ENCODE measurements at places on chromosomes 7 and 10.

GRCh38 chr10:105278439-105278838 lies 637.3 kb downstream of the SORCS3 start:
- no peak for DNase-seq

GRCh38 chr7:72751978-72752377 lies 76.0 kb downstream of the TYW1B start:
- no peak for DNase-seq

DNA sequence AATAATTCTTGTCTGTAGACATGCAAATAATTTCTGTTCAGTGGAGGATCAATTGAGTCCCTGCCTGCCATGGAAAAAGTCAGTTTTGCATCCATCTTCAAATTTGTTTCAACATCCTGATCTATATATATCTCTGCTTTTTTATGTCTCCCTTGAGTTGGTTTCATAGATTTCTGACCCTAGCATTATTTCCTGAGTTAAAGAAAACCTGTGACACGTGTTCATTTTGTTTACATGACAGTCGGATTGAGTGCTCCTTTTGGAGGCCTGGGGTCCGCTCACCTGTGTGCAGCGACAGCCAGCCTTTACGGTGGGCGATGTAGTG lies 674 bp downstream of the MRPS24 start:
- DNase-seq = no peak

- no peak for DNase-seq
Observed at GRCh38 chr7:79165225-79165624, 288.2 kb downstream of the MAGI2 start.

- no peak for DNase-seq
Observed at GRCh38 chr10:68007356-68007755, 67.7 kb downstream of the HERC4 start.

DNA sequence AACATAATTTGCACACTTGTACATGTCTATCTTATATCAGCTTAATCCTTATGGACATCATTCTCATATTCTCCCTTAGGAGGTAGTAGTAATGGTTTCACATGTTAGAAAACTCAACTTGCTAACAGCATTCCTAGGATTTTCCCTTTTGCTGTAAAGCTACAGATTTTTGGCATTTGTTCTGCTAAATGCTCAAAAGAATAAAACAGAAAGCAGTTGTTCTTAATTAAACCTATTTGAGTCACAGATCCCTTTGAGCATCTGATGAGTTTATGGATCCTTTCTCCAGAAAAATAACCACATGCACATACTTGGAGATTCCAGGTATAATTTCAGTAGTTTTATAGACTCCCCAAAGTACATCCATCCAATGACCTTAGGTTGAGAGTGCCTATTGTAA lies 122.9 kb upstream of the BET1 start:
- DNase-seq = no peak

DNA sequence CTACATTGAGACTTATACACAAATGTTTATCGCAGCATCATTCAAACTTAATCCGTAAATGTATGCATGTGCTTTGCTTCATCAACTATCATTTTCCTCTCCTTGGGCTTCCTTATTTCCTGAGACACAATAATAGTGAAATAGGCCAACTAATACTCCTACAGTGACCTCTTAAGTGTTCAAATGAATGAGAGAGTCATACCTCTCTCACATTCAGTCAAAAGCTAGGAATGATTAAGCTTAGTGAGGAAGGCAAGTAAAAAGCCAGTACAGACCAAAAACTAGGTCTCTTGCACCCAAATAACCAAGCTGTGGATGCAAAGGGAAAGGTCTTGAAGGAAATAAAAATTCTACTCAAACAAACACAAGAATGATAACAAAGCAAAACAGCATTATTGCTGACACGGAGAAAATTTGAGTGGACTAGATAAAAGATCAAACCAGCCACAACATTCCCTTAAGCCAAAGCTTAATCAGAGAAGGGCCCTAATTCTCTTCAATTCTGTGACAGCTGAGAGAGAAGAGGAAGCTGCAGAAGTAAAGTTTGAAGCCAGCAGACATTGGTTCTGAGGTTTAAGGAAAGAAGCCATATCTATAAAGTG lies 72.3 kb downstream of the GLCCI1 start:
- DNase-seq = no peak

- DNase-seq = no peak
Observed at GRCh38 chr10:88624840-88625239, 38.3 kb downstream of the LIPJ start.

DNA sequence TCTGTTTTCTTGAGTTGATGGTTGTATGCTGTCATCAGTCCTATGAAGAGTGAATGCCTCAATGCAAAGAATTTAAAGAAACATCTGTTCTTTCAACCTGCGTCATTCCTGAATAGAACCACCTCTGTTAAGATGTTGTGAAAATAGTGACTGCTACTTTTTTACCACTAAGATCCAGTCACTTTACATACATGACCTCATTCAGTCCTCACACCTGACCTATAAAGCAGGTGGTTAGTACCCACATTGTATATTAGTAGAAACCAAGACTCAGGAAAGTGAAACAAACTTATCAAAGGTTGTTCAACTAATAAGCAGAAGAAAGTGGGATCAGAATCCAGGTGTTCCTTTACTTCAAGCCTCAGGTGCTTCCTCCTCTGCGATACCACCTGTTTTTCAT lies 64.8 kb downstream of the ITGB8 start:
- DNase-seq = no peak

- no peak for DNase-seq
Observed at GRCh38 chr10:113520261-113520660, 32.6 kb upstream of the HABP2 start.

DNA sequence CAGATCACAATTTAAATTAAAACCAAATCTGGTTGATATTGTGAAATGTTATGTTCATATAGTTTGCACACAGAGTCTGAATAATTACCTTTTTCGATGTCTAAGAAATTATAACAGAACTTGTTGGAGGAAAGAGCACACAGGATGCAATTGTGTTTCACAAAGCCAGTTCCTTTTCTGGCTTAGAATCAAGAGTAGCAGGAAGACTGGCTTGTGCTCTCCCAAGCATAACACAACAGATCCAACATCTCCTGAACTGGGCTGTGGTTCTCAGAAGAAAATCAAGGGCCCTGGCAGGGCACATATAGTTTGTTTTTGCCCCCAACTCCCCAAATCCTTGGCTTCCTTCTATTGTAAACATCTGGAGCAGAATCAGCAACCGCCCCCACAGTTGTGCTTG lies 62.7 kb downstream of the LRRC4 start:
- DNase-seq = no peak

- no peak for DNase-seq
Observed at GRCh38 chr7:102215256-102215655, 71.4 kb upstream of the SH2B2 start.

DNA sequence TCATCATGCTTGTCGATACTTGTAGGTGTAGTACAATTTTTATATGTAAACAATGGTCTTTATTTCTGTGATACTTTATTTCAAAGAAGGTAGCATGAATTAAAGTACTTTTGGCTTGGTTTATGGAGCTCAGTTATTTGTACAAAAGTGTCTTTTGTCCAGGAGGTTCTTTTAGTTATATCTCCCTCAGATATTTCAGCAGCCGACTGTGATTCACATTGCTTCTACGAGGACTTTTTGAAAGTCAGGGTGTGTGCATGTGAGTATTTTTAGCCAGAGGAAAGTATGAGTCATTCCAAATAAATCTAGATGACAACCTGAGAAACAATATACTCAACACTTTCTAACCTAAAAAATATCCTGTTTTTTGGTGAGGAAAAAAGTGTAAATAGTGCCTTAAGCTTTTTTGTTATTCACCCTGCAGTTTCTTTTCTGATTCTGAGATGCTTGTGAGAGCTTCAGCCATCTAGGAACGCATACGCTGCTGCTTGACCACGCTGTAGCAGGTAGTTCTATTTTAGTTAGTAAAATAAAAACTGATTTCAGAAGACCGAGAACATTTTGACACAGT lies 595 bp upstream of the SUN1 start:
- DNase-seq = peak; percentile 81

GRCh38 chr10:120735773-120736371 lies 115.3 kb upstream of the WDR11 start:
- DNase-seq = peak; percentile 10

- DNase-seq = no peak
Observed at GRCh38 chr10:96843823-96844222, 11.7 kb downstream of the LCOR start.

DNA sequence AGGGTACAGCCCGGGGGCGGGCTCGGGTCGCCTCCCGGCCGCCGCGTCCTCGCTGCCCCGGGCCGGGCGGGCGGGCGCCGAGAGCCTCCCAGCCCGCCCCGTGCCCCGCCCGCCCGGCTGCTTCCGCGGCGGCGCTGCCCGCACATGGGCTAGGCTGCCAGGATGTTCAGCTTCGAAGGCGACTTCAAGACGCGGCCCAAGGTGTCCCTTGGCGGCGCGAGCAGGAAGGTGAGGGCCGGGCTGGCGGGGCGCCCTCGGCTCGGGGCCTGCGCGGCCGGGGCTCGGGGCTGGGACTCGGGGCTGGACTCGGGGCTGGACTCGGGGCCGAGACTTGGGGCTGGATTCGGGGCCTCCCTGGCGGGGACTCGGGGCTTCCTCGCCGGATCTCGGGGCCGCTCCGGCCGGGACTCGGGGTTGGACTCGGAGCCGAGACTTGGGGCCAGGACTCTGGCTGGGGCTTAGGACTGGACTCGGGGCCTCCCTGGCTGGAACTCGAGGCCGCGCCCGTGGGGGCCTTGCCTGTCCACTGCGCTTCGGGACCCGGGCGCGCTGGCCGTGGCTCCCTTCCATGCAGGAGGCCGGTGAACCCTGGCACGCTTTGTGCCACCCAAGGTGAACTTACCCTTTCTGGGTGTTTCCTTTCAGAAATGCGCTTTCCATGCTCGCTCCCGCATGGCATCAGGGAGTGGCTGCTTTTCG lies 534 bp downstream of the UBE3C start:
- DNase-seq = peak; percentile 58

DNA sequence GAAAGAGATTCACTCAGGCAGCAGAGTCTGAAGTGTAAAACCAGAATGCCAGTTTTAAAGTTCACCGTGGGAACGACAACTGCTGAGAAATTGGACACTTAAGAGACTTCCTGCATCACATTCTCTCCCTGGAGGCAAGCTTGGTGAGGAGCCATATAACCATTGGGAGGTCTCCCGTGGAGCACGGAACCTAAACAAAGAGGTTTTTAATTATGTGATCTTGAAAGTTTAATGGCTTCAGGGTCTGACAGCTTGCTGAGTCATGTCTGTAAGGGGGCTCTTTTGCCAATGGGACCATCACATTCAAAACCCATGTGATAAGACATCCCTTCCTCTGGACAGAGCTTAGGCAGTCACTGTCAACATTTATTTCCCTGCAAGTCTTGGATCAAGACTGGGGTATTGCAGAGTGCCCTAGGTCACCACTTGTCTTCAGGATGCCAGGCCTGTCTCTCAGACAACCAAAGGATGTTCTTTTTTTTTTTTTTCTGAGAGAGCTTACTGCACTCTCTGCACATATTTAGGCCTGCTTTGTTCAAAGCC lies 674.4 kb downstream of the TYW1 start:
- DNase-seq = no peak

DNA sequence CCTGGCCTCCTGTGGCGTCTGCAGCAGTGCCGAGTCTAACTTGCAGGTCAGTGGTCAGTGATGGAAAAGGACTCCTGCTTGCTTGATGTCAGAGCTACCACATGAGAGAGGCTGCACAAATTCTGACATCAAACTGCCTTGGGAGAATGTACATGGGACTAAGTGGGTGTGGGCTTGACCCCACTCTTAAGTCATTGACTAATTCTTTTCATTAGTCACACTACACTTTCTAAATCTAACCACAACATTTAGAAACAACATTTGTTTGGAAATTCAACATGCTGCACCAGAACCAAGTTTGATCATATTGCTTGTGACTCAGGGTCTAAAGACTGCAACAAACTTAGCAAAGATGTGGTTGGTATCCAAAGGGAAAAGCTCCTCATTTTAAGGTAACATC lies 24.4 kb upstream of the CDC14C start:
- no peak for DNase-seq

DNA sequence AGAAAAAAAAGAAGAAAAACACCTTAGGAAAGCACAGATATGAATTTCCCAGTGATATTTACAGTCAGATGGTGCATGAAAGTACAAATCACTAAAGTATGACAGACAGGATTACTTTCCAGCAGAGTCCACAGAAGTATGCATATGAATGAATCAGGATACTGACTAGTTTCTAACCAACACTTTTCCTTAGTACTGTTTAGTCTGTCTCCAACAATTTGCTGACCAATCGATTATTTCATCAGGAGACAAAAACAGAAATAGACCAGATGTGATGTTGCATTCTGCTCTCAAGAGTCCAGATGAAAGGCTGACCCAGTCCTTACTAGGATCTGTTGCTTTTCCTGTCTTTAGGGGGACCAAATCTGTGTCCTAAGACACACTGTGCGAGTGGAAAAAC lies 14.6 kb downstream of the SLC35B4 start:
- no peak for DNase-seq

- no peak for DNase-seq
Observed at GRCh38 chr7:38448054-38448453, 174.6 kb upstream of the TARP start.

DNA sequence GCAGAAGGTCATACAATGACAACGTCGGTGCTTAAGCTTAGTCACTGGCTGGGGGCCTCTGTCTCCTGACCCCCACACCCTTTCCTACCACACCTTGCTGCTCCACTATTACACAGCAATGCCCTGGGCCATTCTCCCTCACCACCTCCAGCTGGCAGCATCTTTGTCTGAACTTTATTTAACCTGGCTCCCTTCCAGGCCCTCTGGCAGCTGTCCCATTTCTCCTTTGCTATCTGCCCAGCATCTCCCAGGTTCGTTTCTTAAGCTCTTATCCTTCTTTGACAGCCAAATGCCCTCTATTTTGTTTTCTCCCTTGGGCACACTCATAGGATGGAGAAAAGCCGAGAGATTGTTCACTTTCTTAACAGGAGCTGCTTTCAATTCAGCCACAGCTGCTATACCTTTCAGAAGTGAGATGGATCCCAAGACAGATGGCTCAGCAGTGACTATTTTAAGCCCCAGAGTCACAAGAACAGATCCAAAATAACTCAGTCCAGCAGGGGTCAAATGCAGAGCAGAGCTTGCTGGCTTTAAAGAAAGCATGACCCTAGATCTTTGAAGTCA lies 1277.1 kb upstream of the AUTS2 start:
- DNase-seq = no peak

- DNase-seq = no peak
Observed at GRCh38 chr10:57593983-57594573, 673.6 kb downstream of the IPMK start.
